ENCODE measurements at places on chromosomes 2 and 18.

GRCh38 chr2:48343571-48344440 is 186.1 kb upstream of the STON1 start:
- no peak for DNase-seq

- no peak for DNase-seq
These were observed 183.5 kb downstream of the HNMT start for GRCh38 chr2:138147796-138148195.

DNA sequence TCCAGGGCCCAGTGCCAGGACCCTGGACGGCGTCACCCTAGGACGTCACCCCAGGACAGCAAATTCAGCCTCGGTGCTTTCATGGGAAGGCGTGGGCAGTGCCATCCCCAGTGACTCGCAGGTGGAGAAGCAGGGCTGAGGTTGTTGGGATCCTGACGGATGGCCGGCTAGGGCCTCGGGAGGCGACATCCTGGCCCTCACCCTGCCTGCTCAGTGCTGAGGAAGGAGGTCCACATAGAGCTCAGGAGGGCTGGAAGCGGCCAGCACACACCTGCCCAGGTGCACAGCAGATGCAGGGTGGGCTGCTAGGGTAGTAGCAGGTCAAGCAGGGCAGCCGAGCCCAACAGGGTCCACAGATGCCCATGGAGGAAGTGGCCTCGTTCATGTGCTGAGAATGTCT is 482.0 kb upstream of the SALL3 start:
- no peak for DNase-seq

DNA sequence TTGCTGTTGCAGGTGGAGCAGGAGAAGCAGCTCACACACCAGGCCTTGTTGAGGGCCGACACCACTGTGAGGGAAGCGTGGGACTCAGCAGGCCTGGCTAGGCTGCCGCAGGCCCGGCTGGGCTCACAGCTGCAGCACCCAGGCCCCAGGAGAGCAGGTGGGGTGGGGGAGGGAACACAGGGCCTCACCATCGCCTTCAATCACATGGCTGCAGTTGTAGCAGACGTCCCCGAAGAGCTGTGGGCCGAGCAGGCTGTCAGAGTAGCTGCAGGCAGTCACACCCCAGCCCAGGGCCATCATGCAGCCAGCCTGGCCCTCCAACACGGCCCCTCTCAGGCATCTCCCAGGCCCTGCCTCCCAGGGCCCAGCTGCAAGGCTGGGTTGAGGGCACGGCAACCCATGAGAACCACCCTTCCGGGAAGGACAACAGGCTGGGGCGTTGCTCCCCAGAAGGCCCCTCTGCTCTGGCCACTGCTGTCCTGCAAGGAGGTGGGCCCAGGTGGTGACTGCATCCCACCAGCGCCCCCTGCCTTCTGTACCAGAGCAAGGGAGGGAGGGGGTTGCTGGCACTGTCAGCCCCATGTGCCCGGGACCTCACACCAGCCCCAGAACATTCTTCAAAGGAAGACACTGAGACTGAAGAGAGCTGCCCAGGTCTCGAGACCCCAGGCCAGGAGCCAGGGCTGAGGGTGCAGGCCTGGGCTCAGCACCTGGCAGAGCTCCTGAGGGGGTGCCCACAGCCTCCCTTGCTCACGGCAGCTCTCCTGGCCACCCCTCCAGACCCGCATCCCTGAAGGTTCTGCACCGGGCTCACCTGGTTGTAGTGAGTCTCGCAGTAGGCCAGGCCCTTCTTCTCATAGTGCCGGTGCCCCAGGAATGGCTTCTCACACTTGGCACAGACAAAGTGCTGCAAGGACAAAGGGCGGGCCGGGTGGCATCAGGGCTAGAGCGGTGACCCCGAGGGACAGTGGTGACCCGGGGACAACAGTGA is 5.6 kb upstream of the GPR17 start:
- no peak for DNase-seq

DNA sequence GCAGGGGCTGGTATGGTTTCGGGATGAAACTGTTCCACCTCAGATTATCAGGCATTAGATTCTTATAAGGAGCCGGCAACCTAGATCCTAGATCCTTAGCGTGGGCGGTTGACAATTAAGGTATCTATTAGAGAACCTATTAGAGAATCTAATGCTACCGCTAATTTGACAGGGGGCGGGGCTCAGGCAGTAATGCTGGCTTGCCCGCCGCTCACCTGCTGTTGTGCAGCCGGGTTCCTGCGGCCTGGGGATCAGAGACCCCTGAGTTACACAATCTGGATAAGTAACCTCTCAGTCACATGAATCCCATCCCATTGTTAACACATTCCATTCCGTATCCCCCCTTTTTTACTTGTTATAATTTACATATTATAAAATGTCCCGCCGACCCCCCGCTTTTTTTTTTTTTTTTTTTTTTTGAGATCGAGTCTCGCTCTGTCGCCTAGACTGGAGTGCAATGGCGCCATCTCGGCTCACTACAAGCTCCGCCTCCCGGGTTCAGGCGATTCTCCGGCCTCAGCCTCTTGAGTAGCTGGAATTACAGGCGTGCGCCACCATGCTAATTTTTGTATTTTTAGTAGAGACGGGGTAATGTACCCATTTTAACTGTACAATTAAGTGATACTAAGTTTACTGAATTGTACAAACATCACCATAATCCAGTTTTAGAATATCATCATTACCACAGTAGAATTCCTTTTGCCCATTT is 42.0 kb upstream of the GPD2 start:
- no peak for DNase-seq
